ENCODE measurements at places on chromosomes 4 and X. TPM values are rescaled to one million over a fixed set of nuclear protein-coding genes. Genes with fewer than 3 reads are reported as not detected.

The TMPRSS11D gene
- total RNA-seq: not detected

GRCh38 chr4:89056292-89056952 lies 563 bp downstream of the FAM13A start:
- H3K36me3 ChIP-seq: no peaks in the 10 kb centered on the region
- peaks cover 6% of the 10 kb centered on the region for H3K4me1 ChIP-seq
- peak overlapping the region; percentile 72 for H3K4me3 ChIP-seq
- H3K27me3 ChIP-seq: no peaks in the 10 kb centered on the region
- peak overlapping the region; percentile 54 for H3K27ac ChIP-seq
- no peak for DNase-seq

GRCh38 chr4:85697854-85698253 lies 222.9 kb downstream of the ARHGAP24 start:
- no peaks in the 10 kb centered on the region for H3K27me3 ChIP-seq
- no peaks in the 10 kb centered on the region for H3K36me3 ChIP-seq
- H3K27ac ChIP-seq: no peak overlapping the region
- DNase-seq: no peak
- H3K4me1 ChIP-seq: no peaks in the 10 kb centered on the region

DNA sequence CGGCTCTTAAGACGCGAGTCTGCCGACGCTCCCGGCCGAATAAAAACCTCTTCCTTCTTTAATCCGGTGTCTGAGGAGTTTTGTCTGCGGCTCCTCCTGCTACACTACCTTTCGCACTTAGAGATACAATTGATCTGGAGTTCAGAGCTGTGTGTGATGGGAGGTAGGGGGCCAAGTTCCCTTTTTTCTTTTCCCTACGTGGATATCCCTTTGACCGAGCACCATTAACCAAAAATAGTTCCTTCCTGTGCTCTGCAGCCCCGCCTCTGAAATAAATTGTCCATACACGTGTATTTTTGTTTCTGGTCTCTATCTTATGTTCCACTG lies 555 bp upstream of the PGM2 start:
- peaks cover 9% of the 10 kb centered on the region for H3K4me1 ChIP-seq
- H3K4me3 ChIP-seq: peak overlapping the region; percentile 78
- DNase-seq: no peak

DNA sequence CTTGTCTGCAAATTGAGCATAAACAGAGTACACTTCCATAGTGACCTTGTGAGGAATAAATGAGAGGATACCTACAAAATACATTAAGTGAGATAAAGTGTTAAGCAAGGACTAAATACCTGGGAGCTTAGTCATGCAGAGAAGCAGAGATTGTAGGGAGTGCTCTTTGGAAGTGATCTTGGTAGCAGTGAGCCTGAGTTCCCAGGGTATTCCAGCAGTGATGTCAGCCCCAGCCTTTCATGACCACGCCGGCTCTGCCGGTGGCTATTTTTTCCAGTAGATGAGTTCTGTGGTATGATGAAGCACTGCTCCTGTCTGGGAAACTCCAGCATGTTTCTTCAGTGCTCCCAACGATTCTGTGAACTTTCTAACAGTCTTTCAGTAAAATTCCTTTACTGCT lies 391.5 kb upstream of the IGFBP7 start:
- peaks cover 4% of the 10 kb centered on the region for H3K4me1 ChIP-seq
- H3K27ac ChIP-seq: peak overlapping the region; percentile 14
- H3K27me3 ChIP-seq: no peaks in the 10 kb centered on the region

DNA sequence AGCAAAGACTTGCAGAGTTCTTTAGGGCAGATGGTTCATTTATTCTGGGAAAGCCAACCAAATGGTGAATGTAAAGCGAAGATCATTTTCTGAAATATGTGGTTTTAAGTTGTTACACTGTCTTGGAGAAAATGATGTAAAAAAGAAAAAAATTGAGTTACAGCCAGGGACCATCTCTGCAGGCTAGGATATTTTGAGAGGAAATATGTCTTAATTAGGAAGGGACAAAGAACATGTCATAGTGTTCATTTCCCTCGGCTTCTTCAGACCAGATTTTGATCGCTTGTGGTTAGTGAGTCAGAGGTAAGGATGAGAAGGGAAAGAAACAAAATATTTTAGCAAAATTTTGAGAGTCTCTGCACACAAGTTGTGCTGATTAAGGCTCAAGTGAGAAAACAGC lies 59.0 kb upstream of the C1QTNF7 start:
- H3K4me3 ChIP-seq: no peak overlapping the region
- peaks cover 6% of the 10 kb centered on the region for H3K4me1 ChIP-seq
- DNase-seq: peak; percentile 64
- H3K36me3 ChIP-seq: no peaks in the 10 kb centered on the region

The CCNQ gene
- total RNA-seq: 21.7 TPM

DNA sequence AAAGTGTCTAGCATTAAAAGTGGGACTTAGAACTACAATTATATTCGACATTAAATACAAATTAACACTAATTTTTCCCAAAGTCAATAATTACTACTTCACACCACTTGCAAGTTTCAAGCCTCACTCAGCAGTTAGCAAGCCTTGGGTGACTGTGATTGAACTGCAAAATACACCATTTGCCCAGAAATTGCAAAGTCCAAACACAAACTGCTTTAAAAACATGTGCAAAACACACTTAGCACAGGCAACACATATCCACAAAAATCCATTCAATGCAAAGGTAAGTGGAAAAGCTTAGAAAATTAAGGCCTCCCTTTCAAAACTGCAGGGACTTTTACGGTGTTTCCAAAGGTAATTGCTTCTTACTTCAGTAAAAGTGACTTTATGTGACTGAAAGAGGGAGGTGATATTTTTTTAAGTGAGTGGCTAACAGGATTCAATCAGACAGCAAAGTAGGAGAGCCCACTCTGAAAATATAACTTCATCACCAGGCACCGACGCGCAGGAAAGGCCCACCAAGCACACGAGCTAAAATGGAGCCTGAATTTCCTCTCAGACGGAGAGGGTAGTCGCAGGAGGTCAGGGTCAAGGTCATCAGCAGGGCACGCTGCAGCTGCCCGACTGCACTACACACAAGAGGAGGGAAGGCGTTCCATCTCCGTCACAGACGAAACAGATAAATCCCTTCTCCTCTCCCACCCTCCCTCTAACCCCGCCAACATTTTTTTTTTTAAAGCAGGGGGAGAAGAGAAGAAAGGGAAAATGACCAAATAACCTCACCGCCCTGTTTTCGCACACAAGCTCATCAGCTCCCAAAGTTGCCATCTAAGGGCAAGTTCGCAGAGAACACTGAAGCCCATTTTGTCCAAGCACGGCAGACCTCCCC lies 3.1 kb downstream of the ZNF827 start:
- H3K4me1 ChIP-seq: peaks cover 23% of the 10 kb centered on the region
- no peak for DNase-seq

GRCh38 chrX:153338836-153339235 lies 4.9 kb downstream of the ZNF275 start:
- H3K27me3 ChIP-seq: no peaks in the 10 kb centered on the region
- peaks cover 4% of the 10 kb centered on the region for H3K4me1 ChIP-seq
- no peak overlapping the region for H3K27ac ChIP-seq
- no peak overlapping the region for H3K4me3 ChIP-seq
- no peak for DNase-seq

The SH3TC1 gene
- total RNA-seq: 1.8 TPM

DNA sequence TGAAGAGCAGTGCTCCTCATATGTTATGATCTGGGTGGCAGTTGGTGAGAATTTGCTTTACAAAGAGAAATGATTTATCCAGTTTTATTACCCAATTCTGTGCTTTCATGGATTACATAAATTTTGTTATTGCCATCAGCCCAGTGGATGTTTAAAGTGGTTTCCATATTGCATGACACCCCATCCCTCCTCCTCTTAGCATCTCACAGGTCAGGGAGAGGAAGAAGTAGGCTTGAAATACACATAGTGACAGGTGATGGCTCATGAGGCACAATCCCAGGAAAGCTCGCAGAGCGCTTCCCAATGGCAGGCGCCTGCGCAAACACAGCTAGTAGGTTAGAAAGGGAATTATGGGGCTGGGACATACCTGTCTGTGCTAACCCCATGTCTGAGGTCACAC lies 47.7 kb upstream of the GATB start:
- no peak overlapping the region for H3K27ac ChIP-seq
- no peaks in the 10 kb centered on the region for H3K36me3 ChIP-seq
- DNase-seq: no peak
- H3K4me3 ChIP-seq: no peak overlapping the region

The FHDC1 gene
- total RNA-seq: 1.7 TPM

- H3K4me3 ChIP-seq: peak overlapping the region; percentile 49
- no peaks in the 10 kb centered on the region for H3K36me3 ChIP-seq
- H3K27ac ChIP-seq: no peak overlapping the region
- peaks cover 19% of the 10 kb centered on the region for H3K4me1 ChIP-seq
These were observed 1.3 kb downstream of the PARM1 start for GRCh38 chr4:74934016-74934831.

DNA sequence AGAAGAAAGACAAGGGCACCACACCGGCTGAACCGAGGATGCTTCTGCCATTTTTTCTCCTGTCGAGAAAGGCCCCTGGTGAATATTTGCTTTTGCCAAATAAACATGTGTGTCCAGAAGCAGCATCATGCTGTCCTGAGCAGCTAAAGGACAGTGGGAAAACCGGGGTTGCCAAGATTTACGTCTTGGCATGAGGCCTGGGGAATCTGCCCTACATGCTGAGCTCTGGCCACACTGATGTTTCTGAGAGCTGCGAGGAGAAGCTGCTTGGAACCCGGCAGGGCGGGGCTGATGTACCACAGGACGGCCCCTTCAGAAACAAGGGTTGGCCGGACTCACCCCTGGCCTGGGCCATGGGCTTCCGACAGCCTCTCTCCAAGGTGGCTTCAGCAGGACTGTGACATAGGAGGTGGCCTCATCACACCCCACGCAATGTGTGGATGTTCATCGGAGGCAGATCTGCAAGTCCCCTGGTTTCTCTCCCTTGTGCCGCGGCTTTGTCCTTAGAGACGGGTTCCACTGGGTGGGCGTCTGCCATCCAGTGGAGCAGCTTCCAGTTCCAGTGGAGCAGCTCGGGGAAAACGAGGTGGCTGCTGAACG lies 42.2 kb upstream of the SORCS2 start:
- no peak overlapping the region for H3K27ac ChIP-seq
- H3K4me3 ChIP-seq: no peak overlapping the region
- no peak for DNase-seq
- no peaks in the 10 kb centered on the region for H3K36me3 ChIP-seq

DNA sequence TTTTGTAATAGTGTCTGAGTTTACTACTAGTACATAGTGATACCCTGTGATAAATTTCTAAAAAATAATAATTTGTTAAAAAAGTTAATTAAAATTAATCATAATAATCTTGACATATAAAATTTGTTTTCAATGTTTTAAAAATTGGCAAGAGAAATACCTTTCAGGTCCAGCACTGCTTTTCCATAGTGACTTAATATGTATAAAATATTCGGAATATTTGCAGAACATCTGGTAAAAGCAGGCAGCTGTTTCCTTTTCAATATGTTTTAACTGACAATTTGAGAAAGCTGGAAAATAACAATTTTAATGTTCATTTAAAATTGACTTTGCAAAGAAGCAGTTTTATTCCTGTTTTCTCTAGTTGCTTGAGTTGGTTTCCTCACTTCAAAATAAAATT lies 17.6 kb upstream of the GK2 start:
- no peak overlapping the region for H3K27ac ChIP-seq
- no peaks in the 10 kb centered on the region for H3K4me1 ChIP-seq
- DNase-seq: no peak
- no peaks in the 10 kb centered on the region for H3K36me3 ChIP-seq
- no peak overlapping the region for H3K4me3 ChIP-seq
- no peaks in the 10 kb centered on the region for H3K27me3 ChIP-seq

- H3K36me3 ChIP-seq: no peaks in the 10 kb centered on the region
- H3K27me3 ChIP-seq: no peaks in the 10 kb centered on the region
- peak; percentile 62 for DNase-seq
- no peak overlapping the region for H3K27ac ChIP-seq
These were observed 627.0 kb downstream of the BCOR start for GRCh38 chrX:39470588-39471407.

- H3K27me3 ChIP-seq: no peaks in the 10 kb centered on the region
- H3K4me1 ChIP-seq: peaks cover 4% of the 10 kb centered on the region
- H3K36me3 ChIP-seq: no peaks in the 10 kb centered on the region
- DNase-seq: no peak
These were observed 83.8 kb upstream of the HHIP start for GRCh38 chr4:144562019-144562705.

The ANOS1 gene
- total RNA-seq: 15.3 TPM

GRCh38 chr4:37717576-37717975 lies 31.4 kb upstream of the RELL1 start:
- no peaks in the 10 kb centered on the region for H3K36me3 ChIP-seq
- H3K27me3 ChIP-seq: no peaks in the 10 kb centered on the region
- H3K27ac ChIP-seq: no peak overlapping the region
- DNase-seq: peak; percentile 63
- H3K4me3 ChIP-seq: no peak overlapping the region
- H3K4me1 ChIP-seq: peaks cover 9% of the 10 kb centered on the region

The SRPK3 gene
- not detected for total RNA-seq

DNA sequence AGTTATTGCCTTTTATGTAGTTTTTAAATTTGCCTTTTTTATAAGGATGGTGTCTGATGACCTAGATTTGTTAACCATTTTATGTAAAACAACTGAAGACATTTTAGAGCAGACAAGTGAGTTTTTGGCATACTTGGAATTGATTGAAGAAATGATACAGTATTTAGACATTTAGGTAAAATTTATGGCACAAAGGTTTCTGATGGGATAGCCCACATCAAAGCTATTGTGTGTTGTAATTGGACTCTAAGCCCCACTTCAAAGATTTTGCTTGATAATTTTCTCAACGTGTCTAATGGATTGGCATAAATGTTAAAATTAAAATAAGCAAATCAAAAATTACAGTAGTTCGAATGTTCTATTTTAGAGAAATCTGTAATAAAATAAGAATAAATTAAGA lies 17.6 kb downstream of the EPGN start:
- H3K27ac ChIP-seq: no peak overlapping the region
- no peak for DNase-seq
- no peaks in the 10 kb centered on the region for H3K36me3 ChIP-seq
- H3K4me1 ChIP-seq: peaks cover under 1% of the 10 kb centered on the region

The AKAP14 gene
- not detected for total RNA-seq

DNA sequence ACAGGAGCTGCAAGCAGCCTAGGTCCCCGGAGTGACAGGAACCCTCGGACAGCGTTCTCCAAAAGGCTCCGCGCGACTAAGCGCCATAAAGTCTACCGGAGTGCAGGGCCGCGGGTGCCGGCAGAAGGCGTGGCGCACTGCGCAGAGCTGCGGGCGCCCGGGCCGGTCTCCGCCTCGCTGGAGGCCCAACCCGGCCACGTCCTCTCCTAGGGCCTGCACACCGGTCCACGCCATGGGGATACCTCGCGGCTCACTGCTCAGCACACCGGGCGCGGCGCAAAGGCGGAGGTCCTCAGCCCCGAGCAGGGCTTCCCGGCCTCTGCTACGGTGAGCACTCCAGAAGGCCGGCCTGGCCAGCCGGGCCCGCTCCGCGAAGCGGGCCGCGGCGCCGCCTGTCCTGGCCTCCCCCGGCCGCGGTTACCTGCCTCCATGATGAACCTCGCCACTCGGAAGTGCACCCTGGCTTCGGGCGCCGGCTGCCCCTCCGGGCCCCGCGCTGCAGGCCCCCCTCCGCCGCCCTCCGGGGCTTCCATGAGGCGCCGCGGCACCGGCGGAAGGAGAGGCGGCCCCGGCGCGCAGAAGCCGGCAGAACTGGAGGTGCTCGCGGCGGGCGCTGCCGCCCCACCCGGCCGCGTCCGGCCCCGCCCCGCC lies at the start of gene CCNQ:
Gene CCNQ (minus strand): TSS at position 599 of the 651 bp plus-strand sequence. CDS start 66 bp downstream, at position 533.
- peak within 1 kb of the TSS; percentile 19 for H3K27ac ChIP-seq
- peak within 1 kb of the TSS; percentile 76 for H3K4me3 ChIP-seq
- no peaks in the 10 kb centered on the region for H3K36me3 ChIP-seq
- DNase-seq: no peak
- peaks cover 6% of the 10 kb centered on the region for H3K4me1 ChIP-seq
- no peaks in the 10 kb centered on the region for H3K27me3 ChIP-seq

- H3K4me1 ChIP-seq: peaks cover 8% of the 10 kb centered on the region
- no peak overlapping the region for H3K27ac ChIP-seq
- H3K27me3 ChIP-seq: no peaks in the 10 kb centered on the region
- H3K36me3 ChIP-seq: no peaks in the 10 kb centered on the region
These were observed 15.0 kb downstream of the MECP2 start for GRCh38 chrX:154082396-154083125.

All from astrocyte (in vitro differentiated cells and primary cell).